ENCODE measurements at places on chromosomes 2 and 18. TPM values are rescaled to one million over a fixed set of nuclear protein-coding genes. Genes with fewer than 3 reads are reported as not detected.

Gene C2orf92
- 0.66 TPM for polyA plus RNA-seq

Gene UGT1A8
- not detected for polyA plus RNA-seq

Gene SNTG2
- not detected for polyA plus RNA-seq

Gene ITGB6
- polyA plus RNA-seq: not detected

Gene DNAH6
- 1.4 TPM for polyA plus RNA-seq

Gene ANKRD53
- polyA plus RNA-seq: not detected

Gene SCYGR4
- polyA plus RNA-seq: not detected

Gene C18orf32
- polyA plus RNA-seq: 51.8 TPM

Gene XPO1
- 40.2 TPM for polyA plus RNA-seq

Gene GKN2
- polyA plus RNA-seq: not detected

Gene ZSWIM2
- polyA plus RNA-seq: not detected

Gene EVX2
- polyA plus RNA-seq: not detected

Gene RANBP2
- 15.2 TPM for polyA plus RNA-seq

Gene ACKR3
- 4.1 TPM for polyA plus RNA-seq

Gene INPP5D
- polyA plus RNA-seq: 122 TPM

Gene ANKRD30B
- polyA plus RNA-seq: not detected

Gene SLC9A4
- polyA plus RNA-seq: not detected

Gene MBD5
- polyA plus RNA-seq: 22.9 TPM

Gene HRH4
- not detected for polyA plus RNA-seq

Gene TXNDC2
- polyA plus RNA-seq: not detected
